CD4-positive, alpha-beta T cell (primary cell): ENCODE measurements at places on chromosomes 12 and 14.

- no peak for DNase-seq
Measured at GRCh38 chr14:105102893-105103292, 37.7 kb upstream of the GPR132 start.

- DNase-seq = no peak
Measured at GRCh38 chr12:89069431-89069830, 282.9 kb downstream of the DUSP6 start.

DNA sequence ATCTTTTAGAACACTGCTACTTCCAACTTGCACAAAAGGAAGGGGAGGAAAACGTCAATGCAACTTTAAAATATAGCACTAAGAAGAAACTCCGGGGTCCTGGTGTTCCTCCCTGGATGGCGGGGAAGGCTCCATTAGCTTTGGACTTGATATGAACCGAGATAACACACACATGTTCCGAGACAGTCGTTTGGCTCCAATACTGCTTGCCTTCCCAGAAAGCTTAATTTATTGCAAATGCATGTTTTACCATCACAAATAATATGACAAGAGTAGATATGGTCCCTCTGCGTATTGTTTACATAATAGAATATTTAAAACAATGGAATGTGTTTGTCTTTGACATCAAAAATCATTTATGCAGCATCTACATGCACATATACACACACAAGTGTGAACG lies 87.6 kb upstream of the CLMN start:
- DNase-seq = no peak

DNA sequence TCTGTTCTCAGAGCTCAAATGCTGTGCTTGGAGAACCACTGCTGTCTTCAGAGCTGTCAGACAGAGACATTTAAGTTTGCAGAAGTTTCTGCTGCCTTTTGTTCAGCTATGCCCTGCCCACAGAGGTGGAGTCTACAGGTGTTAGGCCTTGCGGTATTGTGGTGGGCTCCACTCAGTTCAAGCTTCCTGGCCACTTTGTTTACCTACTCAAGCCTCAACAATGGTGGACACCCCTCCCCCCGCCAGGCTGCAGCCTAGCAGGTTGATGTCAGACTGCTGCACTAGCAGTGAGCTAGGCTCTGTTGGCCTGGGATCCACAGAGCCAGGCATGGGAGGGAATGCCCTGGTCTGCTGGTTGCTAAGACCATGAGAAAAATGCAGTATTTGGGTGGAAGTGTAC lies 323.8 kb downstream of the BCAT1 start:
- DNase-seq = no peak

DNA sequence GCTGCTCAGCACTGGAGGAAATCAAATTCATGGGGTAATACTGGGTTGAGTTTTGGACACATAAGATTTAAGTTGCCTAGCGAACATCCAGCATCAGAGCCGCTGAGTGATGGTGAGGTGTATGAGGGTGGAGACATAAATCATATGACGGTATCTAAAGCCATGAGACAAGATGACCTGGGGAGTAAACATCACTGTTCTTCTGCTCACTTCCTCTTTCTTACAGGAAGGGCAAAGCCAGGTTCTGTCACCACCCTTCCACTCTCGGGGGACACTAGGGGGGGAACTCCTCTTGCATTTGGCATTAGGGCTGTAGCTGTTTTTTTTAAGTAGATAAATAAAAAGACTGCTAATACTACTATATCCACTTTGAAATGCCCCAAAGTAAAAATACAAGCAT lies 24.0 kb downstream of the PRDM4 start:
- DNase-seq = no peak

DNA sequence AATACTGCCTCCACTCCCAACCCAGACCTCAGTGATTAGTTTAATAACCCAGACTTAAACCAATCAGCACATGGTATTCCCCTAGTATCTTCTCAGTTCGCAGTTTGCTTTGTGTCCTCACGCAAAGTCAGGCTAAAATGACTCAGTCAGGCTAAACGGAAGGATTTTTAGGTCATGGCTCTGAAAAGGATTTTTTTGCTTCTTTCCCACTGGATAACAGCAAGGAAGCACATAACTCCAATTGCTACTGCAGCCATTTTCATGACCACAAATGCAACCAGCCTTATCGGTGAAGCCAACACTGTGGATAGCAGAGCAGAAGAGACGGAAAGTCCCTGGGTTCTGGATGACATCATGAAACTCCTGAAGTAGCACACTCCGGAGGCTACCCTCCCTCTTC lies 67.7 kb downstream of the ZC3H14 start:
- no peak for DNase-seq

DNA sequence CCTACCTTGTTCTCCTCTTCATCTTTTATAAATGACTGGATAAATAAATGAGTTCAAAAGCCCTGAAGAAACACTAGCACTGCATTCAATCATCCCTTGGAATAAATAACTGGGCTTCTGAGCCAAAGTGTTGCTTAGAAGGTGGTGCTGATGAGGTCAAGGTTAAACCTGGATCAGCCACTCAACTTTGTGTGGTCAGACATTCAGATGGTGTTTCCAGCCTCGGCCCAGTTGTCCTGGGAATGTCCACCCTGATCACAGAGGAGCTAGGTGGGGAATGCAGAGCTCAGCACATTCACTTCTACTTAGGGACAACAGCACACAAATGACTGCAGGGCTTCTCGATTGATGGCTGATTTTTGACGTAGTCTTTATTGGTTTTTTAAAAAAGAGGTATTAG lies 88.7 kb downstream of the SLC8A3 start:
- no peak for DNase-seq

GRCh38 chr12:125187148-125187745 lies 122.0 kb downstream of the AACS start:
- no peak for DNase-seq

DNA sequence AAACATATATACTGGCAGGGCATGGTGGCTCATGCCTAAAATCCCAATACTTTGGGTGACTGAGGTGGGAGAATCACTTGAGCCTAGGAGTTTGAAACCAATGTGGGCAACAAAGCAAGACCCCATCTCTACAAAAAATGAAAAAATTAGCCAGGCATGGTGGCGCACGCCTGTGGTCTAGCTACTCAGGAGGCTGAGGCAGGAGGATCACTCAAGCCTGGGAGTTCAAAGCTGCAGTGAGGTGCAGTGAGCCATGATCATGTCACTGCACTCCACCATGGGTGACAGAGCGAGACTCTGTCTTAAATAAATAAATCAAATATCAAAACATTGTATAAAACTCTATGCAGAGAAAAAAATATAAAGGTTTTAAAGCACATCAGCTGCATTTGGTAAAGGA lies 5.2 kb downstream of the FMNL3 start:
- no peak for DNase-seq

DNA sequence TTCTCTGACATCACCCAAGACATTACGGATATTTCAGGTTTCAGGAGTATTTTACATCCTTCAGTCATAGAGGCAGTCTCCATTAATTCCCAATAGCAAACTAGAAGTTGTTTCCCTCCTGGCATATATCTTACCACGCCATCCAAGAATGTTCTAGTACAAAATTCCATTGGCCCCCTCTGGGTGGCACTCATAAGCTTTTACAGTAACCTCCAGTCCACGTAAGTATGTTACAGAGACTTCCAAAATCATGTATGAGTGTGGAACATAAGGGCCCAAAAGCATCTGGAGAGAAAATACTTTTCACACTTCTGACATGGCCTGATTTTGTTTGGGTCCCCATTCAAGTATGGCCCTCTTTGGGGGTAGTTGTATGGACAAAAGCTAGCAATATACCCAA lies 58.1 kb upstream of the DHRS4 start:
- no peak for DNase-seq
